ENCODE measurements at places on chromosomes 3 and 15.

- H3K27ac ChIP-seq, result no peak overlapping the region
- no peak for DNase-seq
- peaks cover 25% of the 10 kb centered on the region for H3K36me3 ChIP-seq
- H3K27me3 ChIP-seq, result no peaks in the 10 kb centered on the region
- H3K4me3 ChIP-seq, result no peak overlapping the region
- H3K4me1 ChIP-seq, result peaks cover 27% of the 10 kb centered on the region
Measured at GRCh38 chr3:58434990-58435389, 1.4 kb upstream of the PDHB start.

GRCh38 chr3:30112902-30113484 is 493.4 kb upstream of the TGFBR2 start:
- H3K36me3 ChIP-seq, result no peaks in the 10 kb centered on the region
- no peak for DNase-seq
- no peak overlapping the region for H3K27ac ChIP-seq
- H3K27me3 ChIP-seq, result peaks cover 27% of the 10 kb centered on the region

- DNase-seq, result no peak
- H3K27ac ChIP-seq, result no peak overlapping the region
- no peaks in the 10 kb centered on the region for H3K36me3 ChIP-seq
- no peaks in the 10 kb centered on the region for H3K27me3 ChIP-seq
- no peaks in the 10 kb centered on the region for H3K4me1 ChIP-seq
Measured at GRCh38 chr3:133021206-133021605, 17.0 kb upstream of the TMEM108 start.

DNA sequence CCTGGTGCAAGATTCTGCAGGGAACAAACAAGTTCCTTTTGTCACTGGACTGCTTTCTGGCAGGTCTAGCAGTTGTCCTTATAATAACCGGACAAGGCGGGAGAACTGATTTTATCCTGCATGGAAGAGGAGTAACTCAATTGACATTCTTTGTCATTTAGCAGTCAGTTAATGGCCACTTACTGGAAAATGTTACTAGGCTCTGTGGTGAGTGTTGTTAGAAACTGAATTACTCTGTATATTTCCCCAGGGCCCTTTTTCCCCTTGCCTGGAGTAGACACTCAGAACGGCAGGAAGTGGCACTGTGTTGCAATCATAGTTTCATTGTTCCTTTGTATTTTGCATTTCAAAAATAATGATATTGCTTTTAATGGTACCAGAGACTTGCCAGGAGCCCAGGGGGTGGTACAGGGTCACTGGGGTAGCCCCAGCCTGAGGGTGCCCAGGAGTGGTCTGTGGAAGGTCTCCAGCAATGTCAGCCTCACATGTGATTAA is 318.6 kb upstream of the LRRFIP2 start:
- no peak overlapping the region for H3K4me3 ChIP-seq
- no peak for DNase-seq
- H3K27ac ChIP-seq, result no peak overlapping the region
- no peaks in the 10 kb centered on the region for H3K36me3 ChIP-seq

GRCh38 chr15:34109797-34110663 is 8.1 kb downstream of the PGBD4 start:
- H3K4me1 ChIP-seq, result no peaks in the 10 kb centered on the region
- H3K4me3 ChIP-seq, result no peak overlapping the region
- H3K27ac ChIP-seq, result no peak overlapping the region

DNA sequence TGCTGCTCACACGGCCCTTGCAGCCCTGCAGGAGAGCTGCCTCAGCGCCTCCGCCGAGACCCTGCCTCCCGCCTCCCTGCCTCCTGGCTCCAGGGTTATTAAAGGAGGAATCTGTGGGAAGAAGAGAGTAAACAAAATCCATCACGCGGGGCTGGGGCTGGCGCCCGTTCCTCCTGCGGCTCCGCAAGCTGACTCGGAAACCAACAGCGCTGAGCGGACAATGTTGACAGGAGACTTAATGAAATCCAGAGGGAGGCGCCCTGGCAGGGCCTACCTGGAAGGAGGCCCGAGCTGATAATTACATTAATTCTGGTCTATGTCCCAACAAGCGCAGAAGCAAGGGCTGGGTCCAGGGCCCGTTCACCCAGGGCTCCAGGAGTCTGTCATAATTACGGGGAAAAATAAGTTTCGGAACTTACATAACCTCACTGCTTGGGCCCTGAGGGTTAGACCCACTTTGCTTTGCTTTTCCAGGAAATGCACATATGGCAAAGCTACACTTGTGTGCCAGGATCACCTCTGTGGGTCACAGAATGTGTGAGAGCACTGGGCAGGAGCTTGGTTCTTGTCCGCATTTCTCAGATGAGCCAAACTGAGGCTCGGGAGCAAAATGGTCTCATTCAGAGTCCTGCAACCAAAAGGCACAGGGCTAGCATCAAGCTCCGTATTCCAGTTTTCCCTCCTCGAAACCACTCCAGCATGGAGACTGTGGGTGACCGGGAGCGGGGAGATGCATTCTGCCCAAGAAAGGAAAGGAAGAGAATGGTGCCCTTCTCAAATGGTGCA is 43.8 kb upstream of the SLC6A6 start:
- DNase-seq, result no peak
- no peak overlapping the region for H3K4me3 ChIP-seq
- peaks cover 2% of the 10 kb centered on the region for H3K36me3 ChIP-seq
- H3K27me3 ChIP-seq, result no peaks in the 10 kb centered on the region
- H3K4me1 ChIP-seq, result no peaks in the 10 kb centered on the region

GRCh38 chr3:143165211-143165610 is 45.6 kb downstream of the CHST2 start:
- peak overlapping the region; percentile 63 for H3K27ac ChIP-seq
- peak overlapping the region; percentile 35 for H3K4me3 ChIP-seq
- peaks cover 22% of the 10 kb centered on the region for H3K4me1 ChIP-seq
- no peaks in the 10 kb centered on the region for H3K27me3 ChIP-seq

DNA sequence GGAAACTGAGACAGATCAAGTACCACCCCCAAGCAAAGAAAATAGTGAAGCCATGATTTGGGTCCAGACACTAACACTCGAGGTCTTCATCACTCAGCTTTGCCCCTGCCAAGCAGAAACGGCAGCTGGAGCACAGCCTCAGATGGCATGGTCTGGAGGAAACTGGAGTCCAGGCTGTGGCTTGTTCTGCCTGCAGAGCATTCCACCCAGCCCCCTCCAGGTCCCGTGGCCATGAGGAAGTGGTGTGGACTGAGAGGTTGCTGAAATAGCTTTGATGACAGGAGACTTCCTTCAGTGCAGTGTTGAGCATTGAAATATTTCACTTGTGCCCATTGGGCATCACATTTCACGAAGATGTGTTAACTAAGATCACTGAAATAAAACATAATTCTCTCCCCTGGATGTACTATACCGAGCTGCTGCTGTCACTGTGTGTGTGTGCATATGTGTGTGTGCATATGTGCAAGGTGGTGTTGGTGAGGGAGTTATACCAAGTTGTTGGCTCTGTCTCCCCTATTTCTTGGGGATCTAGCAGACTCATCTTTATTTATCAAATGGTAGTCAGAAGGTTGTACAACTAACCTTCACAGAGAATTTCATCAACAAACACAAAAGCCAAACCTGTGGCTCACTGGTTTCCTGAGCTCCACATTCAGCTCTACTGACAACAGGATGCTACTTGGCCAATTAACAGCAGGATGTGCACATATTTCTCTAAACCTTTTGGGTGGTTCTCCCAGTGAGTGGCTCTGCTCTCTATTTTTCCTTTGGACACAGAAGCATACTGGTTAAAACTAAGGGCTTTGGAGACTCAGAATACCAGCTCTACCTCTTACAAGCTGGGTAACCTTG is 660.1 kb upstream of the CFAP20DC start:
- H3K27me3 ChIP-seq, result no peaks in the 10 kb centered on the region
- no peaks in the 10 kb centered on the region for H3K4me1 ChIP-seq
- no peaks in the 10 kb centered on the region for H3K36me3 ChIP-seq
- DNase-seq, result no peak

DNA sequence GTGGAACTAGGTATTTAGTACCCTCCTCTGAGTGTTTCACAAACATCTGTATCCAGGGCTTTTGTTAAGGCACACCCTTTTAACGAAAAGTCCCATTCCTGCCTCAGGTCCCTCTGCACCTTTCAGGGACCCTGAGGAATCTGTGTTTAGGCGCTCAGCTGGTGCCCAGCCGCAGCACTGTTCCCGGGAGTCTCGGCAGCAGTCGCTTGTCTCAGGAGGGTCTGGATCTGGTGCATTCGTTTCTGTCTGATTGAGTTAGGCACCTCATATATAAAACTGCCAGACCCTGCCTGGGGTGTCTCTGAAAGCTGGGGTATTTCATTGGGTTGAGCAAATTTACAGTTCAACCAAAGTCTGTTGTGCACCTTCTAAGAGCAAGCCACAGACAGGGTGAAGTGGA is 162.8 kb upstream of the TOPAZ1 start:
- H3K4me1 ChIP-seq, result no peaks in the 10 kb centered on the region
- H3K27ac ChIP-seq, result no peak overlapping the region
- no peaks in the 10 kb centered on the region for H3K36me3 ChIP-seq
- DNase-seq, result no peak

DNA sequence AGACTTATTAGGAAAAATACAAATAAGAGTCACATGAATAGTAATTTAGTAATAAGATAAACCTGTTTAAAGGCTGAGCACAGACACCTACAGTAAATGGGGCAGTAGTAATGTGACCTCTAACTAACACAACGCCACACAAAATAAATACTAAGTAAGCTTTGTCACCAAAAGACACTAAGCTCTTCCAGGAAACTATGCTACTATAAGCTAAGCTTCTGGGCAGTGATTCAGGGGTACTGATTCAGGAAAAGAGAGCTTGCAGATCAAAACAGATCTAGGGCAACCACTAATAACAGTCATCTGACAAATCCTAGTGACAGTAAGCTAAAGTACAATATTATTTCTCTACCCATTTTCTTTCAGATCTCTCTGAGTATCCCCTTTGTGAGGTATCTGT is 68.8 kb downstream of the PLOD2 start:
- H3K27me3 ChIP-seq, result no peaks in the 10 kb centered on the region
- H3K36me3 ChIP-seq, result no peaks in the 10 kb centered on the region
- no peak overlapping the region for H3K27ac ChIP-seq
- no peak overlapping the region for H3K4me3 ChIP-seq
- no peak for DNase-seq
